ENCODE measurements at places on chromosomes 12 and 14. TPM values are rescaled to one million over a fixed set of nuclear protein-coding genes. Genes with fewer than 3 reads are reported as not detected.

Gene TMEM119
- 61.1 TPM for total RNA-seq

Gene JPH4
- total RNA-seq = 0.39 TPM

Gene BCL11B
- 17.6 TPM for total RNA-seq

Gene CABP1
- total RNA-seq = 1.3 TPM

Gene KRT82
- 15.8 TPM for total RNA-seq

Gene TMEM253
- total RNA-seq = 0.39 TPM

Gene KRT74
- total RNA-seq = 133 TPM

Gene TAS2R46
- total RNA-seq = 7.0 TPM

Gene DCN
- total RNA-seq = 1,233 TPM

Gene RD3L
- total RNA-seq = not detected

Gene GPR132
- total RNA-seq = 1.6 TPM

Gene HOXC11
- total RNA-seq = 2.4 TPM
